ENCODE measurements at places on chromosomes 7 and 10. TPM values are rescaled to one million over a fixed set of nuclear protein-coding genes. Genes with fewer than 3 reads are reported as not detected.

Gene CDK14
- total RNA-seq = 3.0 TPM

DNA sequence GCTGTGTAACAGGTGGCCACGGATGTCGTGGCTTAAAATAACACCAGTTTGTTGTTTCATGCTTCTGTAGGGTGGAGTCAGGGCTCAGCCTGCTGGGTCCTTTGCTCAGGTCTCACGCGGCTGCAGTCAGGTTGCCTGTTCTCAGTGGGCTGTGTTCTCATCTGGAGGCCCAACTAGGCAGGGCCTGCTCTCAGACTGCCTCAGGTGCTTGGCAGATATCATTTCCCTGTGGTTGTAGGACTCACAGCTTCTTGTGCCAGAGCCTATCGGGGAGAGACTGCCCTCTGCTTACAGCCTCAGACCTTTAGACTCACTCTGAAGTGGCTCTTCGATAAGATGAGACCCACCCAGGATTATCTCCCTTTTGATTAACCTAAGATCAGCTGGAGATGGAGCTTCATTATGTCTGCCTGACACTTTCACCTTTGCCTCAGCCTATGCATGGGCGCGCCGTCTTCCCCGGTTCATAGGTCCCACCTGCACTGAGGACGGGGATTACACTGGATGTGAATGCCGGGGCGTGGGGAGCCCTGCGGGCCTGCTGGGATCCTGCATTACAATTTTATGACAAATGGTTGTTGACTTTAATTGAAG, 55.3 kb downstream of the INPP5A start:
- peaks cover 23% of the 10 kb centered on the region for H3K4me1 ChIP-seq
- H3K4me3 ChIP-seq = no peak overlapping the region
- no peaks in the 10 kb centered on the region for H3K27me3 ChIP-seq
- H3K36me3 ChIP-seq = no peaks in the 10 kb centered on the region
- no peak overlapping the region for H3K27ac ChIP-seq

DNA sequence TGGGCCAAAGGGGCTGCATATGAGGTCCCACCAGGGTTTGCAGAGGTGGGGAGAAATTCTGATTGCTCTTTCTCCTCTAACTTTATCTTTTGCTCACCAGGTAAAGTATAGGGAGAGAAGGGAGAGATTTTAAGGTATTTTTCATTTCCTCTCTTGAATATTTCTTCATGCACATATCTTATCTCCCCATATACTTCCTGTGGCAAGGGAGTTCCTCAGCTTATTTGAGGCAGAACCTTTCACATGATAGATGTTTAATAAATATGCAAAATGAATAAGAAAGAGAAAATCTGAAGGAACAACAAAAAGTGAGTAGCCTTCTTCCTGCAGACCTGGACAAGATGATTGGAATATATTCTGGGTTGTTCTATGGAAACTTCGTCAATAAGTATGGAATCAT, 67.4 kb upstream of the PDCD4 start:
- H3K36me3 ChIP-seq = no peaks in the 10 kb centered on the region
- H3K27me3 ChIP-seq = peaks cover 15% of the 10 kb centered on the region
- H3K4me3 ChIP-seq = no peak overlapping the region
- no peak for DNase-seq
- H3K27ac ChIP-seq = no peak overlapping the region
- H3K4me1 ChIP-seq = peaks cover 2% of the 10 kb centered on the region

Gene GALNT17
- not detected for total RNA-seq

GRCh38 chr7:124643311-124643811, 122.2 kb downstream of the GPR37 start:
- no peaks in the 10 kb centered on the region for H3K36me3 ChIP-seq
- H3K4me3 ChIP-seq = no peak overlapping the region
- DNase-seq = no peak

Gene C10orf90
- total RNA-seq = 0.67 TPM

Gene COL17A1
- total RNA-seq = 0.26 TPM

Gene NPTX2
- total RNA-seq = 0.15 TPM

DNA sequence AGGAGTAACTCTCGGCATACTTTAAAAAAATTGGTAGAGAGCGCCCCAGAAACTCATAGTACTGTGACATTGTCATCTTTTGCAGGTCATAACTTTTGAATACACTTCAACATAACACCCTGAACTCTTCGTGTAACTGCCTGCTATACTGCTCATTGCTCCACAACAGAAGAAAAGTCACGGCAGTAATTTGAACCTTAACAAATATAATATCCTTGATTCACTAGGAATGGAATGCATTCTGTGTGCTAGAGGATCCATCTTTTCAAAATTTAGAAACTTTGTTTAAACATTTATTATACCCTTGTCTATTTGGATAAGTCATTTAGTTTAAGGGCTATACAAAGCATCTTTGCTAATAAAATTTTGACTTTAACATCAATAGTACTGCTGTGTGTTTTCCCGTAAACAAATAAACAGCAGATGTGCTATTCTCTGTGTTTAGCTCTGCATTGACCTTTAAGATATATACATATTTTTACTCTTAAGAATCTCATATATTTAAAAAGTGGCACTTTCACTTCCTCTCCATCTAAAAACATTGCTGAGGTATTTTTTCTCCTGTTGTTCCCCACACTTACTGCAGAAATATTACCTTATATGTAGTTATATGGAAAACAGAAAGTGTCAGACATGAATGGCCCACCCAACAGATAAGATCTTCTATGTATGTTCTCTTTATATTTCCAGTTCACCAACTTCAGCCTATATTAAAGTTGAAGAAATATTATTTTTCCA, 217.6 kb upstream of the TMEM229A start:
- no peak for DNase-seq
- no peak overlapping the region for H3K27ac ChIP-seq
- H3K27me3 ChIP-seq = no peaks in the 10 kb centered on the region
- no peaks in the 10 kb centered on the region for H3K4me1 ChIP-seq
- H3K36me3 ChIP-seq = no peaks in the 10 kb centered on the region

GRCh38 chr10:33334805-33335550, 511 bp upstream of the NRP1 start:
- DNase-seq = no peak
- H3K4me1 ChIP-seq = peaks cover 11% of the 10 kb centered on the region
- peaks cover 4% of the 10 kb centered on the region for H3K36me3 ChIP-seq
- H3K27me3 ChIP-seq = no peaks in the 10 kb centered on the region
- H3K27ac ChIP-seq = peak overlapping the region; percentile 72

DNA sequence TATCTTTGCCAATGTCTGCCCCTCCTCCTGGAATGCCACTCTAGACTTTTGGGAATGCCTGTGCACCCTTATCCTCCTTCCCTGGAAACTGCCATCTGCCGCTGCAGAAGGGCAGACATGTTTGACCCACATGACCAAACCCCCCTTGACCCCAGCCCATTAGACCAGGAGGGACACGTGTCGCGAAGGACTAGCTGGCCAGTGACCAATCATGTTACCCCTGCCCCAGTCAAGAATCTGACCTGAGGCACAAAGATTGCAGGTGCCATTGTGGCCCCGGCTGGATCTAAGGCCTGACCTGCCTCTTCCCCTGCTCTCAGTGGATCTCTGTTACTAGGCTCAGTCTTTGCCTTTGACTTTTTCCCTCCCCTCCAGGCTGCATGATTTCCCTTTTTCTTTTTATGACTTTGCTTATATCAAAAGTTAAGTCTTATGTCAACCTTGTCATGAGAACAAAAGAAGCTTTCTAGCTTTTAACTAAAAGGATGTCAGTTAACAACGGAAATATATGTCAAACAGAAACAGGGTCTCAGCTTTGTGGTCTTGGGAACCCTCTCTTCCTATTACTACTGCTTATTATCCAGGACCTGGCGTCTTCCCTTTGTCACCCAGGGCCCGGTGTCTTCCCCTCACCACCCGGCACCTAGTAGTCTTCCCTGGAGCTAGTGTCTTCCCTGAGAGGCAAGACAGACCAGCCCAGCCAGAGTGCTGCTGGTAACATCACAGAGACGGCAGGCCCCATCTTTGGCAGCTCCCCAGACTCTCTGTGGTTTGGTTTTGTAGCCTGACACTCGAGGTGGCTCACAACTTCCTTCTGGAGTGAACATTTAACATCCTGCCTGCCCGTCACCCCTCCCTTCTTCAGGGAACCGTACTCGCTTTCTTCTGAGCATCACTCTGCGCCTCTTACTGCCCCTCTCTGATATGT, 24.4 kb upstream of the PPIF start:
- H3K36me3 ChIP-seq = no peaks in the 10 kb centered on the region
- H3K4me3 ChIP-seq = no peak overlapping the region
- no peak for DNase-seq
- no peaks in the 10 kb centered on the region for H3K27me3 ChIP-seq

Measured in Panc1 (cell line).